ENCODE measurements at places on chromosomes 2 and 18.

GRCh38 chr18:69490813-69491212, 90.1 kb downstream of the DOK6 start:
- no peak for DNase-seq

GRCh38 chr18:12531749-12532148, 124.0 kb downstream of the PRELID3A start:
- no peak for DNase-seq

- no peak for DNase-seq
These were observed 42.7 kb downstream of the COLEC12 start for GRCh38 chr18:457521-458412.

GRCh38 chr2:23760736-23761135, 166.2 kb downstream of the ATAD2B start:
- DNase-seq: no peak

DNA sequence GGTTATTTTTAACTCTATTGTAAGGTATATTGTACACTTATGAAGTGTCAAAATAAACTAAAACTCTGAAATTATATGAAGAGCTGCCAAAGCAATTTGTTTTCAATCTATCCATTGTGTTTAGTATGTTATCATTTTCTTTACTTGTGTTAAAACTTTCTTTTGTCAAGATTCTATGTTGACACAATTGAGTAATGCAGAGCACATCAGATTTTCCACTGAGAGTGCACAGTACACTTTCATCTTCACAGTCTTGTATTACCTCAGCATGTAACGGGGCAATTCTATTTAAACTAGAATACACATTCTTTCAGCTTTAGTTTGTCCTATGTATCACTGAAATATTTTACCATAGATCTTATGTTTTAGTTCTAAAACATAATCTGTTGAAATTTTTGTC, 304.4 kb upstream of the ZC3H15 start:
- no peak for DNase-seq

DNA sequence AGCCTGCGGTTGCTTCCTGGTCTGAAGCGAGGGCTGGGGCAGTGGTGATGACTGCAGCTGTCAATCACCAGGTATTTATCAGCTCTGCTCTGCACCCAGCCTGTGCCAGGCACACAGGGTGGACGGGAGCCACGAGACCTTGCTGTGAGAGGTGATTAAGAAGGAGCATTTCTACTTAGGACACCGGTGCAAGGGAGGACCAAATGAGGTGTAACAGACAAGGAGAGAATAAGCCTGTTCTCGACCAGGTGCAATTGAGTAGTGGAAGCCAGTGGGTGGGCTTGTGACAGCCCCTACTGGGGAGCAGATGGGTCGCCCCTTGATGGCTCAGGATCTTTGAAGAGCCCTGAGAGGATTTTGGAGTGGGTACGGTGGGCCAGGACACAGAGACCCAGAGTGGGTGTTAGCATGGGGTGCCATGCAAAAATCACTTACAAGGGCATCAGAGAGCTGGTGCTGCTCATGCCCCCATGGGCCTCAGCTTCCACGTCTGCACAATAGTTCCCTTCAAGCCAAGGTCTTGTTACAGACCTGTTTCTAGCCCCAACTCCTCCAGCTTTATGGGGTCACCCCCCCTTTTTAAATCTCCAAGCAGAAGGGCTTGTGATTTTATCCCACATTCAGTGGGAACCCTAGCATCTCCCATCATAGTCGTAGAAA, 24.6 kb downstream of the GPR55 start:
- no peak for DNase-seq

DNA sequence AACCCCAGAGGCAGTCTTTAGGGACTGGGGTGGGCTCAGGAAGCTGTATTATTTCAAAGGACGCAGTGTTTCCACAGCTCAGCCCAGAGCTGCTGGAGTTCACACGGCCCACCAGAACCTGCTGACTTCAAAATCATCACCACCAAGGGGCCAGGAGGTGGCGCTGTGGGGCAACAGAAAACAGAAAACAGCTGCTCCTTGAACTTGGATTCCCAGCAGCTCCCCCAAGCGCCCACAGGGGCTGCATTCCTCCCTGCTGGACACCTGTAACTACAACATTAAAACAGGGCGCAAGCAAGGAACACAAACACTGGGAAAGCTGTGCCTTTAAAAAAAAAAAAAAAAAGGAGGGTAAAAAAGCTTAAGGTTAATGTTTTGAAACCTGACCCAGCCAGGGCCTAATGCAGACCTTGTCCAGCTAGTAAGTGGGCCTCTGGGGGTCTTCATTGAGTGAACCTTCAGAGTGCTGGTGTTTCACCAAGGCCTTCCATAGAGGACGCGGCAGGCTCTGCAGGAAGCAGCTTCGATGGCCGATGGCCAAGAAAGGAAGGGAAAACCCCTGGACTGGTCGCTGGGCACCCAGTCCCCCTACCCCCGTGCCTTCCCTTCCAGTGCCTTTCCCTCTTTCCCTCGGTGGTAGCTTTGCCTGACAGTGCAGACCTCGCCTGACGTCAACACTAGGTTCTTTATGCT, 25.9 kb downstream of the MLPH start:
- peak; percentile 76 for DNase-seq

GRCh38 chr2:68356599-68357239, 8.4 kb upstream of the PLEK start:
- DNase-seq: no peak

- no peak for DNase-seq
These were observed 41.1 kb upstream of the ARL5A start for GRCh38 chr2:151869291-151869690.

DNA sequence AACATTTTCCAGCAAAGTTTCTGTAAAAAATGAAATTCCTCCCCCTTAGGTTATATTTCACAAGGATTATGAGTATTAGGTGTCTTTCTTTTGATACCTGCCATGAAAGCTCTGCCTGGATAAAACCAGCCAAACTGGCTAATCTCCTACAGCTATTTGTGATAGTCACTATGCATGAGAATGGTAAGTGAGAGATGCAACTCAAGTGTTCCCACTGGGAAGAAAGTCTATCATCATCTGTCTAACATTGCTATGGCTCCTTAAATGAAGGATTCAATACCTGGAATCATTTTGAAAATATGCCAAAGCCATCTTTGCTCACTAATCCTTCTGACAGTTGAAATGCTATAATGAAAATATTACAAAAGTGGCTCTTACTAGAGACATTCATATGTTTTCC, 339.9 kb upstream of the LRRTM4 start:
- DNase-seq: no peak

DNA sequence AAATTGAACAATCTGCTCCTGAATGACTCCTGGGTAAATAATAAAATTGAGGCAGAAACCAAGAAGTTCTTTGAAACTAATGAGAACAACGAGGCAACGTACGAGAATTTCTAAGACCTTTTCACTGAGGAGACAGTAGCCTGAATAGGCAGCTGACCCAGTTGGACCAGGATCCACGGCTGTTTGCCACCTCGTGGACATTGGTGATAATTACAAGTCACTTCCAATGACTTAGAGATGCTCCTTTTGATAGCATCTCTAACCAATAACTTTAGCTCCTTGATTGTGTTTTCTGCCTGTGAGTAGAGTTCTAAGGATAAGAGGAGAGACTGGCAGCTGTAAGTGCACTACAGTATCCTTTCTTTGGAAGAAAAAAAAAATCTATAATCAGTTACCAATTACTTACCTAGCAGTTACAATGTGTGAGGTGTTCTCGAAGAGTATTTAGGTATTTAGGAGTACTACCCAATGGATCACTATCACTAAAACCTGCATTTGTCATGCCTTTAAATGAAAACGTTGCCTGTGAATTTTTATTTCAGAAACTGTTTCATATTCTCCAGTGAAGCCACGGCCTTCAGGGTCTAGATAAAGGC, 31.3 kb upstream of the CNTNAP5 start:
- DNase-seq: no peak

GRCh38 chr2:1052771-1053191, 102.1 kb downstream of the SNTG2 start:
- DNase-seq: no peak

- no peak for DNase-seq
These were observed 10.9 kb downstream of the STARD7 start for GRCh38 chr2:96197546-96198255.

GRCh38 chr2:113324684-113325160, 46.0 kb upstream of the PAX8 start:
- DNase-seq: peak; percentile 16

DNA sequence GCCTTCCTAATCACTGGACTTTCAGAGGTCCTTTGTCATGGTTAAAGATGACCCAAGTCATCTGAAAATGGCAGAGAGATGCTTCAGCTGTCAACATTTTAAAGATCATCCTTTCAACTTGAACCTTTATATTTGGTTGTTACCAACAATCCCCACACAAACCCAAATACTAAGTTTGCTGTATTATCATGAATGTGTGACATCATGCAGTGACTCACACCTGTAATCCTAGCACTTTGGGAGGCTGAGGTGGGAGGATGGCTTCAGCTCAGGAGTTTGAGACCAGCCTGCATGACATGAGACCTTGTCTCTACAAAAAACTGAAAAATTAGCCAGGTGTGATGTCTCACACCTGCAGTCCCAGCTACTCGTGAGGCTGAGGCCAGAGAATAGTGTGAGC, 55.2 kb upstream of the NRP2 start:
- DNase-seq: no peak

DNA sequence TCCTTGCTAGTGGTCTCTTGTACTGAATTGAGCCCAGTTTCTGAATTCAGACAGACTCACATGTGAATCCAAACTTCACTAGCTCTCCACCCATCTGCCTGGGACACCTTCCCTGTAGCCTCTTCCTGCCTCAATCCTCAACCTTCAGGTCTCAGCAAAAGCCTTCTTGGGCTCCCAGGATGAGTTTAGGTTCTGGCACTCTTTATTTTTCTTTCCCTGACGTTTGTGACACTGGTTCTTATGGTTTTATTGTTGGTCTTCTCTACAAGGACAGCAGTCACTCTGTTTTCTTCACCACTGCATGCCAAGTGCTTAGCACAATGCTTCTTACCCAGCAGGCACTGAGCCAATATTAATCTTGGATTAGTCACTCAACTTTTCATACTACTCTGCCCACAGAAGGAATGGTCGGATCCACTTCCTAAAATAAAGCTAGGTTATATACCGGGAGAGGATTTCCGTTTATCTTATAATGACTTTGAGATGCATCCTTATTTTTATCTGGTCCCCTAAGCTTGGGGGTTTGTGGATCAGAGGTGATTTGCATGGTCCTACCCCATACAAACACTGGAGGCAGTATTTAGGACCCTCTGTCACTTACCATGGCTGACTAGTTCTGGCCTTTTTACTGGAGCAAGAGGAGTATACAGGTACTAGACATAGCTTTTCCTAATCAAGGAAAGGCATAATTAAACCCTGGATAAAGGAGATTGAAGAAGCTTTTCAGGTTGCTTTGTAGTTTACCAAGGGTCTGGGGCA, 186.3 kb downstream of the MYCN start:
- DNase-seq: no peak

DNA sequence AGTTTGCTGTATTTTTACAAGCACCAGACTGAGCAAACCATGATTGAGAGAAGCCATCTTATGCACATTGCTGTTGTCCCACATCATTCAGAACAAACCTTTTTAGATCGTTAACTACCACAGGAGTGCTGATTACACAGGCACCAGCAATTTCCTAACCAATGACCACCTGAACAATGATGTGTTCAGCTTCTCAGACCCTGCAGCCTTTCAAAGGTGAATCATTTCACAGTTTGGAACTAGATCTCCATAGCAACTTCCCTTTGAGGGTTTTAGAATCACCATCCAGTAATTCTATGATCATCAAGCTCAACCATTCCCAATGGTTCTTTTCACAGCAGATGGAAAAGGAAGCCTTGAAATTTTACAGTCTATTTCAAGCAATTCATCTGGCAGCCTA, 71.4 kb downstream of the OLA1 start:
- no peak for DNase-seq

DNA sequence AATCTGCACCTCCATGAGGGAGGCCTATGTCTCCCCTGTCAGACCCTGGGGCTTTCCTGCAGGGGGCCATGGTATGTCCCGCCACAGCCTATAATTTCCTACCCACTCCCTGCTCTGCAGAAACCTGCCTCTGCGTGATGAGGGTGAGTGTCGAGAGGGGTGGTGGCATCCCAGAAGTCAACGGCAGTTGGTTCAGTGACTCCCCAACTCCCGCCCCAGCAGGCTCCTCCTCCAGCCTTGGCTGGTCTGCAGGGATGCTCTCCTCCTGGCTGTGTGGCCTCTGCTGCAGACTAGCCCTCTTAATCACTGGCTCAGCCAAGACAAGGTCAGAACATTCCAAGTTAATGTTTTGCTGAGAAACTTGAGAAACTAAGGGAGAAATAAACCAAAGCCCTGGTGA, 13.3 kb downstream of the CELF4 start:
- no peak for DNase-seq

DNA sequence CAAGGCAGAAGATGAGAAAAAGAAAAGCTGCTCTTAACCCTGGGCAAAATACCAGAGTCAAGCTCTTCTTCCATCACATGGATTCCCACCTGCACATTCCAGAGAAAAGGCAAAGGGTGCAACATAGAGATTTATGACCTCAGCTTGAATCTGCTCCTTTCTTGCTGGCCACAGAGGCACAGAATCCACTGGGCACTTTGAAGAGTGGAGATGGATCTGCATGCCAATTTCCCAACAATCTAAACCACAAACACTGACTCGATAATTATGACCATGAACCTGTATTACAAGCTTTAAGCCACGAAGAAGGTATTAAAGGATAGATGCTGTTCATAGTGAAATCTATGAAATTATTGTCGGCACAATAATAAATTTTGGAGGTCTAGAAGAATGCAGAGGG, 237.3 kb downstream of the PID1 start:
- DNase-seq: no peak

GRCh38 chr2:104430359-104430740, 423.6 kb upstream of the POU3F3 start:
- DNase-seq: no peak

DNA sequence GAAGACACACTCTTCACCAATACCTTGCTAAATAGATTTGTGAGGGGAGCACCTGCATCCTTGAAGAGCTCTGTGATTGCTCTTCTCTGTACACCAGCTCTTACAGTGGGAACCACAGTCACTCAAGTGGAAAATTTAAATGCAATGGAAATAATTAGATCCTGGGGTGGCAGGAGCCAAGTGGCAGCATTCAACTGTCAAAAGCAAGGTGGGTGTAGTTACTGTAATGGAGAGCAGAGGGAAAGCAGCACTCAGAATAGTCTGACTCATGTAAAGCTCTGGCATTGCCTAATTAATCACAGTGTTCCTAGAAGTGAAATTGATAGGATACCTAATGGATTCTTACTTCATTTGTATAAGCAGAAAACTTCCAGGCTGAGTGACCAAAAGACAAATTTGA, 245.8 kb downstream of the KCNE4 start:
- DNase-seq: no peak

Data from CD4-positive, alpha-beta T cell treated with Interleukin-12 subunit alpha and Interleukin-12 subunit beta, for 1 hour (primary cell).